DND-41 (cell line): ENCODE measurements at places on chromosomes 12 and 14.

- no peak for DNase-seq
Observed at GRCh38 chr12:26704214-26704613, 128.8 kb downstream of the ITPR2 start.

DNA sequence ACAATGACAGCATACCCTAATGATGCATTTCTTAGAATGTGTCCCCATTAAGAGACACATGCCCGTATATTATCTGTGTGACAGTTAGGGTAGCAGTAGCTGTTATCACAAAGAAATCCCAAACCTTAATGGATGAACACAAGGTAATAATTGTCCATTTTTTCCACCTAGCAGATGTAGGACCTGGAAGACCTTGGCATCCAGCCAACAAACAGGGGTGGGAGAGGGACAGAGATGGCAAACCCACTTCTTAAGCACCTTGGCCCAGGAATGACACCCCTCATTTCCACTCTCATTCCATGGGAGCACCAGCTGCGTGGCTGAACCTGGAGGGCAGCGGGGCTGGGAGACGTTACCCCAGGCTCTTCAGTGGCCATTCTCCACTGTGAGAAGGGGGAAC, 679.0 kb downstream of the AACS start:
- DNase-seq: no peak

DNA sequence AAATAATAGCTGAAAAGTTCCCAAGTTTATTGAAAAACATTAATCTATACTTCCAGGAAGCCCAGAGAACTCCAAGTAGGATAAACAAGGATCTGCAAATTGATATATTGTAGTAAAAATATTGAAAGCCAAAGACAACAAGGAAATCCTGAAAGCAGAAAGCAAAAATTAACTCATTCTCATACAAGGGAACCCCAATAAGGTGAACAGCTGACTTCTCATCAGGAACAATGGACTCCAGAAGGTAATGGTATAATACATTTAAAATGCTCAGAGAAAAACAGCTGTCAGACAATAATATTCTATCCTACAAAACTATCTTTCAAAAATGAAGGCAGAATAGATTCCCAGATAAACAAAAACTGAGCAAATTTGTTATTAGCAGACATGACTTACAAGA, 138.1 kb upstream of the BMP4 start:
- no peak for DNase-seq

- no peak for DNase-seq
Observed at GRCh38 chr12:58159941-58160340, 218.6 kb downstream of the ATP23 start.

GRCh38 chr14:65892315-65892714, 479.8 kb downstream of the FUT8 start:
- DNase-seq: no peak

GRCh38 chr14:91350813-91351511, 66.7 kb downstream of the CCDC88C start:
- DNase-seq: peak; percentile 82

- no peak for DNase-seq
Observed at GRCh38 chr12:52248541-52249461, 15.8 kb downstream of the KRT7 start.

GRCh38 chr12:116188581-116188980, 88.9 kb downstream of the MED13L start:
- DNase-seq: no peak

DNA sequence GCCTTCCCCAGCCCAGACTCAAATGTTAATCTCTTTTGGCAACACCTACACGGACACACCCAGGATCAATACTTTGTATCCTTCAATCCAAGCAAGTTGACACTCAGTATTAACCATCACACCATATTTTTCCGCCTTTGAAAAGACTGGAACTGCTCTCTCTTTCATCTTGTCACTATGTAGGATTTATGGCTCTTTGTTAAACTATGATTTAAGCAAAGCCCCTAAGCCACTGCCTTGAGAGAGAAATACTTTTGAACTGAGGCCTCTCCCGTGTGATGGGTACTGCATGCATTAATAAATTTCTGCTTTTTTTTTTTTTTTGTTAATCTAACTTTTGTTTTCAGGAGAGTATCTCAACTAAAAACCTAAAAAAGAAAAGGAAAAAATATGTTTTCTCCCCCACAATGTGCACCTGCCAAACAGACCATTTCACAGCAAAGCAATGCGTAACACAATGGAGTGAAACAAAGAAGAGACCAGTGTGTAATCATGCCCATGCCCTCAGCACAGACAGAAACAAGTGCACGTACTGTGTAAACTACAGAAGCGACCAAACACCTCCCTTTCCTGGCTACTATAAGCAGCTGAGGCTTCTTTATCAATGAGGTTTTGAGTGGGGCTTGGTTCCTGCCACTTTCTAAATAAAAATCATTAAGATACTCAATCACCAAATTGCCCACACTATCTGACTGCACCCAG, 28.3 kb upstream of the ETFBKMT start:
- no peak for DNase-seq

GRCh38 chr12:92434607-92435025, 268.2 kb upstream of the PLEKHG7 start:
- DNase-seq: no peak

GRCh38 chr14:92362781-92363235, 39.8 kb downstream of the SLC24A4 start:
- DNase-seq: no peak

GRCh38 chr12:8637666-8638065, 25.0 kb downstream of the MFAP5 start:
- DNase-seq: no peak

- no peak for DNase-seq
Observed at GRCh38 chr14:50741567-50741966, 73.5 kb upstream of the SAV1 start.

- peak; percentile 46 for DNase-seq
Observed at GRCh38 chr14:71328183-71328582, 420.9 kb downstream of the PCNX1 start.

DNA sequence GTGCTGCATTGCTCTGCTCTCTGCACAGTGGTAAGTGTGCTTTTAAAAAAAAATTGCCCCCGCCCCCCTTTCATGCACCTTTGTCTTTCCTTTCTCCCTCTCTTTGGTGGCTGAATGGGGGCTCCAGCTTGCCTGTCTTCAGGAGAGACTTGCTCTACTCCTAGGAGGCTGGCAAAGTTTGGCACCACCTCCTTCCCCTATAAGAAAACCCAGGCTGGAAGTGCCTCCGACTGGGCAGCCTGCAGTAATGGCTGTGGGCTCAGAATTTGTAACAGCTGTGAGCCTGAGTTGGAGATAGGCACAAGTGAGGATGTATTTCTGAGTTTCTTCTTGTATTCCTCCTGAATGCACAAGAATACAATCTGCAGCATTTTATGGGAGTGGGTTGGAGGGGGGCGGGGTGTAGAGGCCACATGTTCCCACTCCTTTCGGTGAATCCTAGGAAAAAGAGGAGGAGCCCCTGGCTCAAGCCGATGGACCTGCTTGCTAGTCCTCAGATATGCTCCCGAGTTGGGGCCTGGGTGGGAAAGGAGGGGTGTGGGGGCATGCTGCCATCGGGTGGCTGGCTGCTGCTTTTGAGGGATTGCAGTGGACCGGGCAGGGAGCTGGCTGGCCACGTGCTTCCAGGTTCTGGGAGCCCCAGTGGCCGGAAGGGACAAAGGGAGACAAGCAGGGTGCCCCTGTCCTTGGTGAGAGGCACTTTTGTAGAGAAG, 124.3 kb downstream of the TSPAN9 start:
- no peak for DNase-seq

DNA sequence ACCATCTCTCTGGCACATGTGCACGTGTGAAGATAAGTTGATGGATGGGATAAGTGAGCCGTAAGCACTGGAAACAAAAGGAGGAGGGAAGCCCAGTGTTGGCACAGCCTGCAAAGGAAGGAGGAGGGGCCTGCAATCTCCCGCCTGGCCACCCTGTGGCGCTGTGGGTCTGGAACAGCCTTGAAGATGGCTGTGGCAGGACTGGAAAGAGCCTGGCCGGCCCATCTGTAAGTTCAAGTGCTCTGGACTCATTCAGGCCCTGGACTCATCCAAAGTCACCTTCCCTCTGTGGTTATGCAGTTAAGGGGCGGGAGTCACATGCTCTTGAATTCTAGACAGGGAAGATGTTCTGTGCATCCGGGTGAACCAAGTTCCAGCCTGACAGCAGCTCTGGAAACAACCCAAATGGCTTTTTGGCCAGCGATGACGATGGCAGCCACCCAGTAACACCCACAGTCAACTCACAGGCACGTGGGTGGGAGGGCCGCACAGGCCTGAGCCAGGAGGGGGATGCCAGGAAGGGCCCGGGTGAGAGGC, 50.4 kb downstream of the CHGA start:
- peak; percentile 19 for DNase-seq

- peak; percentile 68 for DNase-seq
Observed at GRCh38 chr12:89752341-89752740, 43.7 kb upstream of the ATP2B1 start.
